Lower leg skin (tissue), 4 donors: ENCODE measurements at places on chromosomes 1 and 21. TPM values are rescaled to one million over a fixed set of nuclear protein-coding genes. Genes with fewer than 3 reads are reported as not detected.
A peak's percentile ranks its signal among the peaks of the same experiment; 100 is the strongest.

SMIM12 gene
- total RNA-seq = 23.4 TPM

- peak; percentile 25 for DNase-seq
These were observed 764.8 kb downstream of the ADGRL2 start for GRCh38 chr1:82565546-82565945.

GSTM3 gene
- total RNA-seq = 213 TPM

DCST1 gene
- total RNA-seq = 0.38 TPM

PDE9A gene
- 6.0 TPM for total RNA-seq

GRCh38 chr1:119865627-119866026, 30.7 kb downstream of the ADAM30 start:
- no peak for DNase-seq

FAM72A gene
- total RNA-seq = 4.9 TPM

LCE1A gene
- total RNA-seq = 936 TPM

- no peak for DNase-seq
These were observed 608.8 kb upstream of the CHRM3 start for GRCh38 chr1:238777551-238777950.

DNA sequence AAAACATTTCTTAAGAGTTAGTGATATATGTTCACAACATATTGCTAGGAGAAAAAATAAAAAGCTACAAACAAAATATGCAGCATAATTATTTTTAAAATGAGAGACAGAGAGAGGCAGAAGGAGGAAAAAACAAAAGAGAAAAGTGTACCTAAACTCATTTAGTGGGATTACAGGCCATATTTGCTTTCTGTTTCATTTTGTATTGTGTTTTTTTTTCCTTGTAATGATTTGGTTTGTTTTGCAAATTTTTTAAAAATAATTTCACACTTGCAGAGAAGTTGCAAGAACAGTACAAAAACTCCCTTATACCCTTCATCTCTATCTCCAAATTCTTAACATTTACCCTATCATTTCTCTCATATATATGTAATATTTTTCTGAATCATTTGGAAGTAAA, 65.0 kb downstream of the LBR start:
- DNase-seq = no peak

SYNC gene
- 16.9 TPM for total RNA-seq

- DNase-seq = no peak
These were observed 47.6 kb downstream of the TAS1R2 start for GRCh38 chr1:18811733-18812452.

KCNJ9 gene
- not detected for total RNA-seq

GNG12 gene
- total RNA-seq = 107 TPM

DNA sequence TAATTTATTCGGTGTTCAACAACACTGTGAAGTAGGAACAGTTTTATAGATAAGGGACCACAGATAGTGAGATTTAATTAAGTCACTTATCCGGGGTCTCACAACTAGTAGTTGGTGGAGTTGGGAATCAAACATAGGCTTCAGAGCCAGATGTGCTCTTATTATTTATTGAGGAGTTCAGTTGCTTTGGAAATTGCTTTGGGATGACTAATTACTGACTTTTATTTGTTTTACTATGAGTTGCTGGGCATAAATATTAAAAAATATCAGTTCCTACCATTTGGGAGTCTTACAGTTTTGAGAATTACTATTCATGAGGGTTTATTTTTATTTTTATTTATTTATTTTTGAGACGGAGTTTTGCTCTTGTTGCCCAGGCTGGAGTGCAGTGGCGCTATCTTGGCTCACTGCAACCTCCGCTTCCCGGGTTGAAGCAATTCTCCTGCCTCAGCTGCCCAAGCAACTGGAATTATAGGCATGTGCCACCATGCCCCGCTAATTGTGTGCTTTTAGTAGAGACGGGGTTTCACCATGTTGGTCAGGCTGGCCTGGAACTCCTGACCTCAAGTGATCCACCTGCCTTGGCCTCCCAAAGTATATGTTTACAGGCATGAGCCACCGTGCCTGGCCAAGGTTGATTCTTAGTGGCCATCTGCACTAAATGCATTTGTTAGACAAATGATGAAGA, 27.7 kb downstream of the THRAP3 start:
- DNase-seq = peak; percentile 40

DNA sequence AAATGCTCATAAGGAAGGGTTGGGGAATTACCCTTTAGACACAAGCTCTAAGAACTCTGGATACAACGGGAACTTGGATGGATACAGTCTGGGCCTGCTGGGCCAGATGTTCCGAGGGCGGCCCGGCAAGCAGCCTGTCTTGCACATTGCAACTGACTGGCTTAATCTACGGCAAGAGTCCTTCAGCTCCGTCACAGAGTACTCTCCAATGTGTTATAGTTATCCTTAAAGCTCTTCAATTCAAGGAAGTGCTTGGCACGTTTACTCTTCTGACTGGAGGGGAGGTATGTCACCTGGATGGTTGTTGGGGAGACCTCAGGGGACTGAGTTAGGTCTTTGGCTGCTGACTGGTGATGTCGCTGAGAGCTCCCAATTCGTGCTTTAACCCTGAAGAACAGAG, 1.1 kb upstream of the CFAP141 start:
- no peak for DNase-seq

DNA sequence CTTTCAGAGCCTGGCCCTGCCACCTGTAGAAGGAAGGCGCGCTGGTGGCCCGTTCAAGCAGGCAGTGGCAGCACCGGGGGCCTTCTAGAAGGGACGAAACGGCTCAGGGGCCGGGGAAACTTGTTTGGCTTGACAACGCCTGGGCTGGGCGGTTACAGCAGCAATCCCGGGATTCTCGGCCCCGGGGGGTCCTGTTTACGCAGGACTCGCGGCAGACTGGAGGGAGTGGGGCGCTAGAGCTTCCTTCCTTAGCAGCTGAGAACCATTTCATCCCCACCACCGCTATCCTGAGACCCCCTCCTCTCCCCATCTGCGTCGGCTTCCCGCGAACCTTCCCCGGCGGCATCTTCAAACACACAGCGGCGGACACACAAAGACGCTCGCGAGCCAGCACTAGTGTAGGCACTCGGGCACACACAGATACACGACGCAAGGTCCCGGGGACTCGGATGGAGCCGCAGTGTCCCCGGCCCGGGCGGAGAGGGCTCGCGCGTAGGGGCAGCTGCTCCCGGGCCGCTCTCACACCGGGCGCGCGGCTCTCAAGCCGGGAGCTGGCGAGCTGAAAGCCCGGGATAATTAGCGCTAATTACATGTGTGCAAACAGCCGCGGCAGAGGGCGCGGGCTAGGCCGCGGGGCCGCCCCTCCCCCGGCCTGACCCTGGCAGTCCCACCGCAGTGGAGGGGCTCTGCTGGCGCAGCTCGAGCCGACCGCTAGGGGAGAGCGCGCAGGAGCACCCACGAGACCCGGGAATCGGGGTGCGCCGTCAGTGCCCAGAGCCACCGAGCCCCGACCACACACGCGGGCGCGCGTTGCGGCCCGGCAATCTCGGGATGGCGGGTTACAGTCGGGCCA, 271.4 kb downstream of the FOXD2 start:
- no peak for DNase-seq

ANGPTL3 gene
- total RNA-seq = not detected

DNA sequence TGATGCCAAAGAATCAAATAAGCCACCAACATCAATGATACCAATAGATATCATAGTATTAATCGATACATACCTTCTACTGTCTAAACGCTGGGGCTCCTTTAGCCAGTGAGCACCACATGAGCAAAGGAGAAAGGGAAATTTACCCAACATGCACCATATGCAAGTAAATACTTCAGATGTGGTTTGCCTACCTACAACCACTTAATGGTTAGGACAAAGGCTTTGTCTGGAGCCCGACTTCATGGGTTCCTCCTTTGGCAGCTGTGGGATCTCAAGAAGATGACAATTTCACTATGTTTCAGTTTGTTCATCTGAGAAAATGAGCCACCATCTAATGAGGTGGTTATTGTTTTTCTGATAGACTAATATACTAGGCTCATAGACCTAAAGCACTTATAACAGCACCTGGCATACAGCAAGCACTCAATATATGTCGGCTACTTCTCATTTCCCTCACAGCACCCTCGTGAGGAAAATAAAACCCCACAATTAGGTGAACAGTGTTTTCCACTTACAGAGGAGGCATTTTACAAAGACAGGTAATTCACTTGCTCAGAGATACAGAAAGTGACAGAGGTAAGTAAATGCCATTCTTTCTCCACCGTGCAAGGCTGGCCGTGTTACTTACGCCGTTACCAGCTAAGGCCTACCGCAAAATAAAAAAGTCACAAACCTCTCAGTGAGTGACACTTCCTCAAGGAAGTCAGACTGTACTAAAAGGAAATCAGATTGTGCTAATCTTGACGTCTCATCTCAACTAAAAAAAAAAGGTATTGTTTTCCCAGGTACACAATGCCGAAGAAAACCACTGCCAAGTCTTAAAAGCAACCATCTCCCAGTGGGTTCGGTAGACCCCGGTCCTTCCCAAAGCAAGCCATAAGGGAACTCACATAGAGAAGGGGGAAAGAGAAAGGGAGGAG, 1.6 kb downstream of the TTC13 start:
- DNase-seq = no peak

GRCh38 chr1:241592273-241592958, 47.8 kb downstream of the CHML start:
- no peak for DNase-seq

GRCh38 chr1:82279241-82279640, 478.5 kb downstream of the ADGRL2 start:
- no peak for DNase-seq

GRCh38 chr1:23751050-23751814, 8.0 kb downstream of the ELOA start:
- peak; percentile 64 for DNase-seq

GRCh38 chr21:45330075-45330781, 42.5 kb upstream of the POFUT2 start:
- no peak for DNase-seq

PLEKHA6 gene
- 16.4 TPM for total RNA-seq

- DNase-seq = no peak
These were observed 25.3 kb downstream of the ZFYVE9 start for GRCh38 chr1:52166996-52167753.

RIPPLY3 gene
- total RNA-seq = not detected

DNA sequence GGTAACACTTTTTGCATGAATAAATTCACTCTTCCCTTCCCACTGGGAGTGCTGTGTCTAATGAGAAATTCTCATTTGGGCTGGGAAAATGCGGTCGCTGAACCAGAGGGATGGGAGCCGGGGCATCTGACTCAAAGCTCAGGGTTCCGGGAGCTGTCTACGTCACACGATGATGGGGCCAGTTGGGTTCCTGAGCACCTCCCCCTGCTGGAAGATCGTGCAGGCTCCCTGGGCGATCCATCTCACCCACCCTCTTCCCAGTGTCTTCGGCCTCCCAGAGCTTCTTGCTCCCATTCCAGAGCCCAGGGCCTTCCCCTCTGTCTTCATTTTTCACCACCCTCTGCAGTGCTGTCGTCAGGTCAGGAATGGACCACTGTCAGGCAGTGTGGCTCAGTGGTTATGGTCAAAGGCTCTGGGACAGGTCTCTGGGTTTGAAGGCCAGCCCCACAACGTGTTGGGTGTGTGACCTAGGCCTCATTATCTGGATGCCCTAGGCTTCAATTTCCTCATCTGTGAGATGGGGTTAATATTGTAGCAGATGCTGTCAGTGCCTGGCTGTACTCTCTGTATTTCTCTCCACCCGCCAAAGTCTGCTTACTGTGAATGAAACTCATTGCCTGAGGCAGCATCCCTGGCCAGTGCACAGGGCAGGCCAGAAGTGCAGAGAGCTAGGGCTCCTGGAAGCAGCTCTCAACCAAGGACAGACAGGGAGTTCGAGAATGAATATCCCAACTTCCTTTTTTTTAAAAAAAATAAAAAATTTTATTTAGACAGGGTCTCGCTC, 31.8 kb downstream of the IGSF21 start:
- no peak for DNase-seq

- no peak for DNase-seq
These were observed 154.5 kb downstream of the ACTL8 start for GRCh38 chr1:17909634-17910033.

DNA sequence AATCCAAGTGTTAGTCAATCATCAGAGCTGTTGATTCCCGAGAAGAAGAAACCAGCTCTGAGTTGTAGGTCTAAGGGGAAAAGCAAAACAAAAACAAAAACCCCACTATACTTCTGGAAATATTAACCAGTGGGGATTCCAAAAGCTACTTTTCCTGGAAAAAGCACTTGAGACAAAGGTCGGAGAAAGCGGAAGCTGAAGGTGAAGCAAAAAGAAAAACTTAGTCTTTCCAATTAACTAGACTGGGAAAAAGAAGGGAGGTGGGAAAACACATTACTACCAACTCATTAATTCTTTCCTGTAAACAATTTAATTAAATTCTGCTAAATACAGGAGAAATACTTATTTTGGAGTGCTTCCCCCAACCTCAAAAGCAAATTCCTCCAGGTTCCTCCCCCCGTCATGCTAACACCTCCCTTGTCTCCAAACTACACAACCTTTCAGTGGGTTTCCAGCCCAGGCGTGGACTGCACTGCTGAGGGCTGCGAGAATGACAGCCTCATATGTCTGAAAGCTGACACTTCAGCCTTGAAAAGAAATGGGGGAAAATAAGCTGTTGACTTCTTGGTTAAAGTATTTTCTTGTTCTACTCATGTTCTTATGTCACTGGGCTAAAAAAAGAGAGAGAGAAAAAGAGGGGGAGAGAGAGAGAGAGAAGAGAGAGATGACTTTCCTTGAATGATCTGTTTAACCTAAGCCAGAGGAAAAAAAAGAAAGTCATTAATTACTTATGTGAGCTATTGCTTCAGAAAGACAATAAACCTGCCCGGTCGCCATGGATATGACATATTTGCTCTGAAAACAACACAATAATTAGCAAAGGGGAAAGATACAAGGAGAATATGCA, 5.1 kb downstream of the CASZ1 start:
- DNase-seq = no peak

- peak; percentile 98 for DNase-seq
These were observed at the start of gene FALEC for GRCh38 chr1:150515328-150516049. FALEC (plus strand) TSS chr1:150515752.

GRCh38 chr1:105914403-105914802, 1142.1 kb upstream of the PRMT6 start:
- DNase-seq = no peak

GRCh38 chr21:32529679-32530078, 55.6 kb downstream of the TCP10L start:
- peak; percentile 53 for DNase-seq

NPHS2 gene
- total RNA-seq = not detected

NCF2 gene
- total RNA-seq = 35.3 TPM

GRCh38 chr1:232283864-232284263, 346.1 kb downstream of the SIPA1L2 start:
- no peak for DNase-seq

DNA sequence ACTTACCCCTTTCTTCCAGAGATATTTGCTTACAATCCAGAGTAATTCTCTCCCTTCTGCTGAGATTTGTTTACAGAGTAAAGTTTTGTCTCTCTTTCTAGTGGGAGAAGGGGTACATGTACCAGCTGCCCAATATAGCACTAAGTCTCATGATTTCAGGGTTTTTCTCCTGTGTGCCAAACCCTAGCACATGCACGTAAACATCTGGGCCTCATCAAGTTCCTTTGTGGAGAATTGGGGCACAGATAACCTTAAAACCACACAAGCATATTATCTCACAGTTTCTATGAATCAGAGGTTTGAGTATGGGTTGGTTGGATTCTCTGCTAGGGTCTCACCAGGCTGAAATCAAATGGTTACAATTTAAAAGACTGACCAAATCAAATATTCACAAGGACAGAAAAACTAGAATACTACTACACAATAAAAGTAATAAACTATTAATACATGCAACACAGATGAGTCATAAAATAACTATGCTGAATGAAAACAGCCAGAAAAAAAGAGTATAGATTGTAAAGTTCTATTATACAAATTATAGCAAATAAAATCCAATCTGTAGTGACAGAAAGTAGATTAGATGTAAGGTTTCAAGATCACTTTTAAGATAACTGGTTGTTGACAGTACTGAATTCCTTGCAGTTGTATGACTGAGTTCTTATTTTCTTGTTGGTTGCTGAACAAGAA, 347.4 kb upstream of the PTBP2 start:
- no peak for DNase-seq
